GM04504 (cell line): ENCODE measurements at places on chromosomes 2 and 18.

DNA sequence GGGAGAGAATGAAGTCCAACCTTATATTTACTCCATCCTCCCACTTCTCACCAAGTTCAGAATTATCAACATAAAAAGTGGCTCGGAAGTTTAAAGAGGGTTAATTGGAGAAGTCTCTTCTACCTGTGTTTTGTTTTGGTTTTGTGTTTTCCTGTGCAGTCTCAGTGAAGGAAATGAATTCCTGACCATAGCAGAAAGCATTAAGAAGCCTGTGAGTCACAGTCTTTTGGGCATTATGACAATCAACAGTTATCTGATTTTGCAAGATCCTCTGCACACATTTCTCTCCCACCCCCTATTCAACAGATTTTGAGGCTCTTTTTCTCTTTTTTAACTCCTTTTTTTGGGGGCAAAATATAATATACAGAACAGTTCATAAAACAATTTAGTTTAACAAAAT is 8.6 kb upstream of the RPL37A start:
- peak; percentile 55 for DNase-seq

DNA sequence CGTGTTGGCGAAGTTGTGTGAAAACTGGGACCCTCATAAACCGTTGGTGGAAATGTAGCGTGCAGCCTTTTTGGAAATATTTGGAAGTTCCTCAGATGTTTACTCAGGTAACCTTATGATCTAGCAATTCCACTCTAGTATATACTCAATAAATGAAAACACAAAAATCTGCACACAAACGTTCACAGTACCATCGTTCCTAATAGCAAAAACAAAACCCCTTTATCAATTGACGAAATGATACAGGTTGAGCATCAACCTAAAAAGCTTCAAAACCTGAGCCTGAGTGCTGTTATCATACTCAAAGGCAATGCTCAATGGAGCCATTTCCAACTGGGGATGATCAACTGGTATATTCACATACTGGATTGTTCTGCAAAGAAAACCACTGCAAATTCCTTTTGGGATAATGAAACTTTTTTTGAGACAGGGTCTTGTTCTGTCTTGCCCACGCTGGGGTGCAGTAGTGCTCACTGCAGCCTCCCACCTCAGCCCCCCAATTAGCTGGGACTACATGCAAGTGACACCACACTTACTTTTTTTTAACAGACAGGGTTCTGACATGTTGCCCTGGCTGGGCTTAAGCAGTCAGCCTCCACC is 777 bp upstream of the C18orf32 start:
- DNase-seq, result no peak

GRCh38 chr2:241110607-241111439 is 8.7 kb upstream of the MTERF4 start:
- no peak for DNase-seq

DNA sequence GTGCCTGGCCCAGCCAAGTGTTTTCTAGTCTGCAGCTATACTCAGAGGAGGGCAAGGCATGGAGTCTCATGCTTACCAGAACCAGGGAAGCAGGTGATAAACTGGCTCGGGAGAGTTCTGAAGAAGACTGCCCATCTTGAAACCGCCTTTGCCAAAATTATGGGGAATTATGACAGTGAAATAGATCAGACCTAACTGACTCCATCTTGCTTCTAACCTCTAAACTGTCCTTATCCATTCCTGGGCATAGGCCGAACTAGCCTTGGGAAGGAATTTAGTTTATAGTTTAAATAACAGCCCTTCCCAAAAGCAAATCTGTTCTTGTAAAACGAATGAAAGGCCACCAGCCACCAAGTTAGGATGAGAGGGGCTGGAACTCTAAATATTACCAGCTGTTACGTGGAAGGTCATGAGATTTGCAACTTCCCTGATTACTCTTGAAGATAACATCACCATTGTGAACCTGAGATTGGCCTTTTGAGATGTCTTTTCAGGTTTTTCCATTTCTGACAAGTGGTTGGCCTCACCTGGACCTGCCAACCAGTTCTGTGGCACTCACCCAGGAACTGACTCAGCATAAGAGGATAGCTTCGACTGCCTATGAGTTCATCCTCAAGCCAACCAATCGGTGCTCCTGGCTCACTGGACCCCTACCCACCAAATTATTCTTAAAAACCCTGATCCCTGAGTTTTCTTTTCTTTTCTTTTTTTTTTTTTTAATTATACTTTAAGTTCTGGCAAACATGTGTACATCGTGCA is 23.4 kb downstream of the CHCHD5 start:
- DNase-seq, result no peak

- DNase-seq, result no peak
Observed at GRCh38 chr2:237393523-237393922, 20.4 kb downstream of the COL6A3 start.

GRCh38 chr18:11004951-11005350 is 144.4 kb downstream of the PIEZO2 start:
- no peak for DNase-seq

GRCh38 chr18:48942554-48943261 is 8.1 kb downstream of the SMAD7 start:
- DNase-seq, result peak; percentile 95

GRCh38 chr2:125696560-125696959 is 959.4 kb upstream of the GYPC start:
- DNase-seq, result no peak

- no peak for DNase-seq
Observed at GRCh38 chr2:72004976-72005375, 142.7 kb downstream of the CYP26B1 start.

DNA sequence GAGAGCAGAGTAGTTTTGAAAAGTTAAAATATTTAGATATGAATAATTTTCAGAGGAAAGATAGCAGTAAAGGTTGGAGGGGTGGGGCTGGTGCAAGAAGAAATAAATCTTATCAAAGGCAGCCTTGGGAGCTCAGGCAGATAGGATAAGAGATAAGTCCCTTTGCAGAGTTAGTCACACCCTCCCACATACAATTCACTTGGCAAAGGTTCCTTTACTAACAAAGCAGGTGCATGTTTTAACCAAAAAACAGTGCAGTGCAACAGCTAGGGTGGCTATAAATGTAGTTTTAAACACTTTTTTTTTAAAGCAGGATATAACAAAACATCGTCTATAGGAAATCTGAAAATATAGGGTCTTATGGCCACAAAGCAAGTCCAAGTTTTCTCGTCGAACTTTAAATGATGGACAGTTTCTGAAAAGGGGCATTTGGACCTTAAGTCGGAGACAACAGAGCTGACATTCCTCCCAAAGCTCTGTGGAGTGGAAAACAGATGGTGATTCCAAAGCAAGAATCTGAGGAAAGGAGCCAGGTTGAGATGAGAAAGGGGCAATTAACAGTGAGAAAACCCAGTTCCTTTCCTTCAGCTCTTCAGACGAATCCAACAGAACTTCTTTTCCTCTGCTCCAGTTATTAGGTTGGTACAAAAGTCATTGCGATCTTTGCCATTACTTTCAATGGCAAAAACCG is 53.0 kb downstream of the EPHA4 start:
- no peak for DNase-seq

GRCh38 chr18:75316826-75317225 is 106.2 kb downstream of the TSHZ1 start:
- no peak for DNase-seq

GRCh38 chr2:133952420-133952819 is 301.5 kb upstream of the MGAT5 start:
- no peak for DNase-seq

DNA sequence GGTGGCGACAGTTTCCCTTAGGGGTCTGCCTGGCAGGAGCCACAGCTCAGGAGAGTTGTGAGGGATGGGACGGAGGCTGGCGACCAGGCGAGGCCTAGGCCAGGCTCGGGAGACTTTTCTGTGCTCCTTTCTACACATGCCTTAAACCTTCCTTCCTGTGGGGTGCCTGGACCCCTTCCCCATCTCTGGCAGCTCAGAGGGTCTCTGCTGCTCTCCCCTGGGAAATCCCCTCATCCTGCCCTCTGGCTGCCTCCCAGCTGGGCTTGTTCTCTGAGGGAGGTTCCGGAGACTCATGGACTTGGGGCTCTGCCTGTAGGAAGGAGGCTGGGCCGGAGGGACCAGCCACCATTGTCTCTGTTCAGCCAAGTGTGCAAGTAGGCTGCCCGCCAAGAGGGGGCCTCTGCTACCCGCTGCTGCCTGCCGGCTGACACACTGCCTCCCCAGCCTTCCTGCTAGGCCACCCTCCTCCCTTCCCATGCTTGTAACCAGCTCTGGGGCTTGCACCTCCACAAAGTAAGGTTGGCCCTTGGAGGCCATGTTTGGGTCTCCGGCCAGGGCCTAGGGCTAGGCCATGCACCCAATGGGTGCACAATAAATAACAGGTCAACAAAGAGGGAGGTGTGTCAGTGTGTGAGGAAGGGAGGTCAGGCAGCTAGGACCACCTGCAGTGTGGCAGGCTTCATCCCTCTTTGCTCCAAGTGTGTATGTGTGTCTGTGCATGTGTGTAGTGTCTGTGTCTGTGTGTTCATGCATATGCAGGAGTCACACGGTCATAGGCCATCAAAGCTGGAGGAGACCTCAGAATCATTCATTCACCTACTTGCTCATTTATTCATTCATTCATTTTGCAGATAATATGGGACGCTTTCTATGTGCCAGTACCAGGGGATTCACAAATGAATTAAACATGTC is 28.8 kb downstream of the PSD4 start:
- DNase-seq, result no peak

- DNase-seq, result peak; percentile 51
Observed at GRCh38 chr2:222000326-222000725, 298.5 kb downstream of the PAX3 start.

GRCh38 chr2:118622108-118622507 is 225.3 kb downstream of the EN1 start:
- no peak for DNase-seq

DNA sequence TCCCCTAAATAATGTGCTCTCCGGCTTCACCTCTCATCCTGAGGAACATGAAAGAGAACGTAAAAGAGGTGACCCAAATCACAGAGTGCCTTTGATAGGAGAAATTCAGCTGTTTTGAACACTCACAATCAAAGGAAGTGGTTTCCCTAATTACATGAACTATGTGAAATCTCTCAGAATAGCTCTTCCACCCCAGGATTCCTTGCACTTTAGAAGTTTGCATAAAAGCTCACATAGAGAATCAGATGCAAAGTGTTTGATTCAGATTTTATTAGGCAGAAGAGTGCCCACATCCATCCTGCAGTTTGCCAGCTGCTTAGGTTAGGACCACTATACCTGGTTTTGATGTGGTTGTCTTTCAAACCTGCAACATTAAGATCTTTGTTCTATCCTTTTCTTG is 61.0 kb downstream of the MAP3K20 start:
- no peak for DNase-seq

DNA sequence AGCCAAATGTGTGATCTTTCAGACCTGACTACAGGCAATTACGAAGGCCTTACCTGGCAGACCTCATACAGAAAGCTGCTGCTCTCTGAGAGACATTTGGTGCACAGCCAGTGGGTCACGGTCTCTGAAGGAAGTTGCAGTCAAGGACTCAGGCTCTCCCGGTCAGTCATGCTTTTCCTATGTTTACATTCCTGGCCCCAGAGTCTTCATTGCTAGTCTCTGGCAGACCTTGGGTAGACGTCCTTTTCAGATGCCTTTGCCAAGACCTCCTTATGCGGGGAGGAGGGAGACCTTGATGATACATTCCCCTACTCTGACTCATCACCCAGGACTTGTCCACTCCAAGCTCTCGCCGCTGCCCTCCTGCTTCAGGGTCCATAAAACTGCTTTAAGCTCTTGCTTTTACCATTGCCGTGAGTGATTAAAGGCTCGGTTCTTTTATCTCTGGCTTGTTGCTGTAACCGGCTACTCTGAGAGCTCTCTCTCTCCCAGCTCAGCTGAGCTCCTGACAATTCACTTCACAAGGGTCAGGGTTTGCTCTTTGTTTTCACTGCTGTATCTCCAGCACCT is 62.0 kb upstream of the SLC35F5 start:
- peak; percentile 100 for DNase-seq

GRCh38 chr2:49111006-49111405 is 43.3 kb downstream of the FSHR start:
- DNase-seq, result no peak

GRCh38 chr2:148650881-148651280 is 6.3 kb downstream of the EPC2 start:
- no peak for DNase-seq

DNA sequence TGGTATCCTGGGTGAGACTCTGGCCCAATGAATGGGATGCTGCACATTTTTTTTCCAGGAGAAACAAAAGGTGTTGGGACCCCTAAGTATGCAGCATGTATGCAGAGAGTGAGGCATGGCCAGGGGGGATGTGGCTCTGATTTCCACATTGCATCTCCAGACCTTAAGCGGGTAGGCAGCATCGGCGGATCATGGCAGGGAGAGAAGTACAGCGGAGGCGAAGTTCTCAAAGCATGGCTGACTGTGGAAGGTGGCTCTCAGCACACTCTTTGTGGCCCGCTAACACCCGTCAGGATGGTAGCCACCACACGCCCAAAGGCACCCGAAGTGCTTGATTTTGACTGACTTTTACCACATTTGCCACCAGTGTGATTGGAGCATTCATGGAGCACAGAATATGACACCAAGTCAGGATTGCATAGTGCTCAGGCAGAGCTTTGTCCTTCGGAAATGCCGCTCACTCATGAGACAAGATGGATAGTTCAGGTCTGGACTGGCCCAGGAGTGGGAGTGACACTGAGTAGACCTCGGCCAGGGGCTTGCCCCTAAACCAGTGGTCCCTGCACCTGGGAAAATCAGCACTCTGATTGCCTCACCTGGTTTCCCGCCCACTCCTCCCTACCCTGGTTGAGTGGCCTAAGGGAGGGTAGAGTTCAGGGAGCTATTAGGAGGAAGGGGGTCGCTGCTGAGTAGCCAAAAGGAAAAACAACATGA is 14.2 kb downstream of the INPP4A start:
- DNase-seq, result no peak

GRCh38 chr18:9619545-9619944 is 5.2 kb upstream of the PPP4R1 start:
- no peak for DNase-seq

DNA sequence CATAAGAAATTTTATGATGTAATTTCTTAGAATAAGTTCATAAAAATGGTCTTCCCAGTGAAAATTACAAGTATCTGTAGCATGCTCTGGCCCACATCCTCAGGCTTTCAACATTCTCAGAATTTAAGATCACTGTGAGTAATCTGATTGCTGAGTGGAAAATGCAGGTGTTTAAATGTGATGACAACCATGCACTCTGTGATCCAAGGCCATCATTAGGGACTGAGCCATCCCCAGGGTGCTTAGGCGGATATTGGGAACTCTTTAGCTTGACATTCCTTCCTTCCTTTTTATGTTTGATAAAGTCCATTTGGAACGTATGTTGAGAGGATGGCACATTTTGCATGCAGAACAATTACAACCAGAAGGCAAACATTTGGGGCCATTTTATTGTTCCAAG is 95.5 kb downstream of the ARL4C start:
- DNase-seq, result no peak
